ENCODE measurements at places on chromosomes 2 and 18. TPM values are rescaled to one million over a fixed set of nuclear protein-coding genes. Genes with fewer than 3 reads are reported as not detected.

Gene SLC40A1
- 169 TPM for total RNA-seq

Gene CARF
- 12.2 TPM for total RNA-seq

DNA sequence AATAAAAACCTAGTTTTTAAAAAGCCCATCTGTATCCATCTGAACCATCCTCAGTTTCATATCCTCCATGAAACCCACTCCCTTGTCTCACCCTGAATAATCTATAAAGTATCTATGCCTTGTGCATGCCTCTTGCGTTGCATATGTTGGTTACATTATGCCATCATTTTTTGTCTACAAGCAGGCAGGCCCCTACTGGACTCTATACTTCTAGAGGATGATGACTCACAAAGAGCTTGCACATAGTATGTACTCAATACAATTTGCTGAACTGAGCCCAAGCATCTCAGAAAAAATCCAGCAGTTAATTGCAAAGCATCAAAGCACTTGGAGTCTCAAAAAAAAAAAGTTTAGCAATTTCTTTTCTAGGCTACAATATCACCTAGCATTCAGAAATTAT is 95.6 kb downstream of the DYM start:
- no peaks in the 10 kb centered on the region for H3K27me3 ChIP-seq
- DNase-seq: no peak
- H3K36me3 ChIP-seq: peaks cover 6% of the 10 kb centered on the region
- no peaks in the 10 kb centered on the region for H3K4me1 ChIP-seq

Gene GPAT2
- total RNA-seq: 3.2 TPM

Gene INPP5D
- 33.3 TPM for total RNA-seq

DNA sequence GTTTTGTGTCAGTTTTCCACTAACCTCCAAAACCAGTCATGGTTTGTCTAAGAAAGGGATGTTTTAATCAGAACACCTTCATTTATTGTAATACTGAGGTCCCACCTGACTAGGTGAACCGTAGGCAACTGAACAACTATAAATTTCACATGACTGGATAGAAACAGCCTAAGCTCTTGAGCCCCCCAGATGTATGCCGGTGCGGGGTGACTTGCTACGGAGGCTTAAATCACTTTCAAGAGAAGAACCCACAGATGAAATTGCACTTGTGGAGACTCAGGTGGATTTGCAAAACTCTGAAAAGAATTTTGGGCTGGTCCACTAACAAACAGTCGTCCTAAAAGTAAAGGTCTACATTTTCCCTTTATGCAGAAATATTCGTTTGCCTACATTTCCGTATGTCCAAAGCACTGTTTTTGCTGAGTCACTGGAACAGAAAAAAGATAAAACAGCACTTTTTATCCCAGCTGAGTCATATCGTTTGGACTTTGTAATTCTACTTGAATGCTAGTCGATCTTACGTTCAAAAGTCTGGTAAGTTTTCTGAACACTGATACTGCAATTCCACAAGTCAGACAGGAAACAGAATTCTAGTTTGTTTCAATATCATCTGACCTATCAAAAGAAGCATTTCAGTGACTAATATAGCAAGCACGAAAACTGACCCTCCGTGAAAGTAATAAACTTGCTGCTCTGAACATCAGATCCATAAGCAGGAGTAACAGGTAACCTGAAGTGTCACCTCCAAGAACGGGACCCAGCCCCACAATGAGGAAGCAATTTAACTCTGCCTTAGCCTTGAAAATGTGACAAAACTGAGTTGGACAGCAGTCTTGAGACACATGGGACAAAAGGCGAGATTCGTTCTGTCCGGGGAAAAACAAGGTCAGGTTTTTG is 18.1 kb downstream of the ZNF516 start:
- DNase-seq: no peak
- H3K4me3 ChIP-seq: peak overlapping the region; percentile 34
- no peaks in the 10 kb centered on the region for H3K36me3 ChIP-seq
- H3K27me3 ChIP-seq: no peaks in the 10 kb centered on the region

Gene IL1F10
- not detected for total RNA-seq

GRCh38 chr2:101758001-101758400 is 60.5 kb downstream of the MAP4K4 start:
- H3K4me1 ChIP-seq: peaks cover 36% of the 10 kb centered on the region
- H3K27me3 ChIP-seq: no peaks in the 10 kb centered on the region
- no peak overlapping the region for H3K27ac ChIP-seq
- no peak for DNase-seq
- H3K36me3 ChIP-seq: no peaks in the 10 kb centered on the region
- no peak overlapping the region for H3K4me3 ChIP-seq

Gene ST6GAL2
- total RNA-seq: 2.5 TPM

DNA sequence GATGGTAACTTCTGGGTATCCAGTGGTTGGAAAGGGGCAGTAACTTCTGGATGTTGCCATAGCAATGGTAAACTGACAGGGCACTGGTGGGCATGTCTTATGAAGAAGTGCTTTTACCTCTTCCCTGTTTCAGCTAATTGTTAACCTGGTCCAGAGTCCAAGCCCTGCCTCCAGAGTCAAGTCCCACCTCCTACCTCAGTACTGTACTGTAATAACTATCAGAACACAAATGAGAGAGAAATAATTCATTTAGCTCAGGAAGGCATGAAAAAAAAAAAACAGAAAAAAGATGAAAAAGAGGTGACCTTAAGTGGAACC is 237.0 kb downstream of the ZNF804A start:
- no peak overlapping the region for H3K4me3 ChIP-seq
- no peaks in the 10 kb centered on the region for H3K27me3 ChIP-seq
- no peak overlapping the region for H3K27ac ChIP-seq
- no peaks in the 10 kb centered on the region for H3K36me3 ChIP-seq

- no peaks in the 10 kb centered on the region for H3K4me1 ChIP-seq
- H3K4me3 ChIP-seq: no peak overlapping the region
- DNase-seq: no peak
- H3K36me3 ChIP-seq: no peaks in the 10 kb centered on the region
- no peaks in the 10 kb centered on the region for H3K27me3 ChIP-seq
Measured at GRCh38 chr2:199329031-199329430, 128.7 kb downstream of the SATB2 start.

DNA sequence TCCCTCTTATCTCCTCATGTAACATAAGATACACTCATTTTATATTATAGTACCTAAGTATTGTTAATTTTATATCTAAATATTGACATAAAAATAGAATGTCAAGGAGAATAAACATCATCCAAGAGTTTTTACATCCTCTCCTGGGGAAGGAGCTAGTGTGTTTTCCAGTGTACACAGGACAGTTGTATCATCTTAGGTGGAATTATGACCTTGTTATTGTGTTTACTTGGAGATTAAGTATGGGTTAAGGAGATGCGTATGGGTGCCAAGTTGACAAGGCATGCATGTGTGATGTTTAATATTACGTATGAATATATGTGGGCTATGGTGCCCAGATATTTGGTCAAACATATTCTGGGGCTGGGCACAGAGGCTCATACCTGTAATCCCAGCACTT is 11.2 kb upstream of the DDX1 start:
- no peaks in the 10 kb centered on the region for H3K4me1 ChIP-seq
- no peak overlapping the region for H3K4me3 ChIP-seq

Data from upper lobe of right lung (tissue), 1 donor.